Right cardiac atrium (tissue), 5 donors: ENCODE measurements at places on chromosomes 5 and 9. TPM values are rescaled to one million over a fixed set of nuclear protein-coding genes. Genes with fewer than 3 reads are reported as not detected.

PCDHA12 gene
- total RNA-seq = 0.31 TPM

LCN1 gene
- 0.42 TPM for total RNA-seq

EDIL3 gene
- 6.8 TPM for total RNA-seq

MACIR gene
- total RNA-seq = 4.6 TPM
